NT2/D1 (cell line): ENCODE measurements at places on chromosomes 4 and X.
A peak's percentile ranks its signal among the peaks of the same experiment; 100 is the strongest.

DNA sequence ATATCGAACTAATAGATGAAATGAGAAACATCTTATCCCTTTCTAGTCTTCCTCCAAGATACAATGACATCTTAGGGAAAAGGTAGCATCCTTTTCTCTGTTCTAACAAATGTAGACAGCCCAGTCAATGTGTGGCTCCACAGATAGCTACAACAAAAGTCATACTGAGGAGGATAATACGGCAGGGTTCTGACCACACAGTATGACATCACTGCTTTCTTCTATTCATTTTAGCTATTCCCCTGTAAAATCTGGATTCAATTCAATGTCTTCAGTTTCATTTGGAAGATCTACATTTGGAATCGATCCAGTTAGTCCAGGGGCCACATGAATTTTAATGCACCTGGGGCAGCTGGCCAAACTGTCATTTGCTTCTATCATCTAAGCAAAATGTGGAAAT, 51.4 kb downstream of the ENOX2 start:
- no peak for DNase-seq

DNA sequence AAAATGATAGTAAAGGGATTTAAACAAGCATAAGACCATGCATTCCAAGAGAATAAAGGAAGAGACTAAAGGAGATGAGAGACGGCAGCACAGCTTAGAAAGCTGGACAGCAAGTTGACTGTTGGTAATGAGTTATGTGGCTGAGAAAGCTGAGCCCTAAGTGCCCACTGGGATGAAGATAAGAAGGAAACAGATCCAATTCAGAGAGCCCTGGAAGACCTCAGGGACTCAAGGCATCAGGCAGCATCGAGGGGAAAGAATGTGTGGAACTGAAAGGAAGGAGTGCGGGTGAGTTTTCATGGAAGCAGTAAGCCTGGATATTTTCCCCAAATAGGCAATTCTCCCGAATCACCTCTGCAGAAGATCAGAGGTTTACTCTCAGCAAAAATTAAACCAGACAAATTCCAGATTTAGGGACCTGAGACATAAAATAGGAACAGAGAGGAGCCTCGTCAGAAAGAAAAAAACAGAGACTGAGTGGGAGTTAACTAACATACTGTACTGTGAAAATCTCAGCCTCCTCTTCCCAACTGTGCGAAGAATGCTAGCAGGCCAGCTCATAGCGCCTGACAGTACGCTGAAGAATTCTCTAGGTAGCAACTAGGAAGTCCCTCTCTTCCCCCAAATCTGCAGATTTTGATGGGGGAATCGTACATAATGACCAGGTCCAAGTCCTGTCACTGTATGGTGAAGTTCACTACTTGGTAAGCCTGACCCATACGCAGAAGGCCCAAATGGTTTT, 187.7 kb upstream of the TAPT1 start:
- DNase-seq = no peak

DNA sequence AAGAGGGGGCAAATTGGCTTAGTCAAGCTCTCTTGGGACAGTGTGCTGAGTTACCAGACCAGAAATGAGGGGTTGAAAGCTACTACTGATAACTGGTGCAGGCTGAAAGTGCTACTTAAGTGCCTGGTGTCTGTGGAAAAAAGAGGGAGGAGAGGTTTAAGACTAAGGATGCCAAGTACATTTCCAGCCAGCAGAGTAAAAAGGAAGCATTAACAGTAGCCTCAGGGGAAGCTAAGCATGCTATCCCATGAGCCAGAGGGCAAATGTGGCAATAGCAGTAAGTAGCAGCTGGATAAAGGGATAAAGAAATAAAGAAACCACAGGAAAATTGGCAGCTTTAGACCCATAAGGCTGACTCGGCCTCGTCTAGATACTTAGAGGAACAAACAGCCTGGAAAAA, 196.3 kb upstream of the MAB21L2 start:
- DNase-seq = no peak

- DNase-seq = no peak
Observed at GRCh38 chr4:2958446-2958845, 4.8 kb downstream of the NOP14 start.

DNA sequence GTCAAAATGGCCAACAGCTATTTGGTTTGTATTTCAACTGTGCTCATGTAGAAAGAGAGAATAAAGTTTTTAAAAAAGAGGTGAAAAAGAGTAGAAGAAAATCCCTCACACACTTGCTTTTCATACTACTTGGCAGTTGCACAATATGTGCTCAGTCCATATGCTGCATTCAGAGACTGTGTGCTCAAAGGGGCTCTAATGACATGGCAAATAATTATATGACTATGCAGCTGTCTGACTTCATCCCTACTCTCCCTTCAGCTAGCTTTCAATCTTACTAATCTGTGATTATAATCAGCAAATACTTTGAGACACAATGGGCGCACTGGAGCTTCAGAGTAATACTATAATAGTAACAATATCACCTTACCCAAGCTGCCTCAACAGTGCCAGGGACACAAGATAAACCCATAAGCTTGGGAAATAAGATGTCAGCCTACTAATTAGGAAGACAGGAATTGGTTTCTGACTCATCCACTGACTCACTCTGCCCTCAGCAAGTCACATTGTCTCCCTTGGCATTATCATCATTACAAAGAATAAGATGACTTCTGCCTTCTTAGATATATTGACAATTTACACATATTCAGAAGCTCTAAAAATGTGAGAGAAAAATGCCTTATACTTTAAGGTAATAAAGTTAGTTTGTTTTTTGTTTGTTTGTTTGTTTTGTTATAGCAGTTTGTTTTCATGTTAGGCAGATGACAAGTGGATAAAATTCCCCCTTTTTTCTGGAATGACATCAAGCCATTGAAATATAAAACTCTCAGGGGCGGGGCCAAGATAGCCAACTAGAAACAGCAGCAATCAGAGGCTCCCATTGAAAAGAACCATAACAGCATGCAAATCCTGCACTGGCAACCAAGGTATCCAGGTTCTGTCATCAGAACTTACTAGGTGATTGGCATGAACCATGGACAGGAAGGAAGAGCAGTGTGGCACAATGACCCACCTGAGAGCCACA, 311.6 kb downstream of the FAM133A start:
- DNase-seq = no peak

GRCh38 chr4:56958111-56958517, 19.3 kb downstream of the NOA1 start:
- DNase-seq = no peak

GRCh38 chr4:115090483-115091075, 22.8 kb downstream of the NDST4 start:
- DNase-seq = no peak

DNA sequence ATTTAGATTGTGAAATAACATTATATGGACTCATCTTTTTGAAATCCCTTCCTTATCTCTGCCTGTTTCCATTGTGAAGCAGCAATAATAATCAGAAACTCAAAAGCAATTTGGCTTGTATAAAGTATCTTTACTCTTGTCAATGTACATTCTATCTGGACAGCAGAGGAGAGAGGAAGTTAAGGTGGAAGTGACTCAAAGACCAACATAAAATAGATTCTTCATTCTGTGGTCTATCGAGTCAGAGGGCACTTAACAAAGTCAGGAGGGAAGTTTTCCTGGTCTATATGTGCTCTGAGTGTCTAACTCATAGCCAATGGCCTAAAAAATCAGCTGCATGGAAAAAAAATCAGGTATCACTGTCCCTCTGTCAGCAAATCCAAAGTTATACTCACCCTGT, 155.5 kb downstream of the EMCN start:
- DNase-seq = no peak

GRCh38 chr4:13541176-13541604, 3.1 kb downstream of the NKX3-2 start:
- DNase-seq = no peak

GRCh38 chr4:124948976-124949597, 236.6 kb upstream of the ANKRD50 start:
- no peak for DNase-seq

- DNase-seq = no peak
Observed at GRCh38 chrX:24145303-24146186, 4.0 kb upstream of the ZFX start.

- no peak for DNase-seq
Observed at GRCh38 chrX:30762755-30763154, 109.5 kb downstream of the GK start.

DNA sequence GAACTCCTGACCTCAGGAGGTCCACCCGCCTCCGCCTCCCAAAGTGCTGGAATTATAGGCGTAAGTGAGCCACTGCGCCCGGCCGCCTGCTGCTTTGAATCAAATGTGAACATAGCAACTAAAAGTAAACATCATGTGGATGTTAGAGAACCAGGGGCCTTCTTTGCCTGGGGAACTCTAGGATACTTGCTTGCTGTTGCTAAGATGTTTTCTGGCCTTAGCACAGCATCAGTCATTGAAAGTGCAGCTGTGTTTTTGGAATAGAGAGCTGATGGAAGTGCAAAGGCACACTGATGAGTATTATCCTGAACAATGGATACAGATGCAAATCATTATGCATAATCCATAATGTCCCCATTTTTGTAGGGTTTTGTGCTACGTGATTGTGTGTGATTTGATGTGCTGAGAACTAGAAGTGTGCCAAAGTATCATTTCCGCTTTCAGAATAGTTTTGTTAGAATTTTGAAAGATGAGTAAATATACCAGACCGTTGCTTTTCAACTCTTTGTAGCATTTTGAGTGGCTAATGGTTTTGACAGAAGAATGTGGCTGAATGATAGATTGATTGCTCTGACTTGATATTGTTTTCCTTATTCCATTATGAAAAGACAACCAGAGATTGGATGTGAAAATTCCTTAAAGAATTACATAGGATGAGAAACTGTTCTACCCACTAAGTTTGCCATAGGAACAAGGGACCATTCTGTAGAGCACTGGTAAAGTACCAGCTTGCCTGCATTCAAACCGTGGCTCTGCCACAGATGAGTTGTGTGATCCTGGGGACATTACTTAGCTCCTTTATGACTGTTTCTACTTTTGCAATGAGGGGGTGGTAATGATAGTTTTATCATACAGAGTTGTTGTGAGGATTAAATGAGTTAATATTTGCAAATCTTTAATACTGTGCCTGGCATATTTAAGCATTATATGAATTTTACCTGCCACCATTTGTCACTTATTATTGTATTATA, 74.7 kb downstream of the REPS2 start:
- no peak for DNase-seq

DNA sequence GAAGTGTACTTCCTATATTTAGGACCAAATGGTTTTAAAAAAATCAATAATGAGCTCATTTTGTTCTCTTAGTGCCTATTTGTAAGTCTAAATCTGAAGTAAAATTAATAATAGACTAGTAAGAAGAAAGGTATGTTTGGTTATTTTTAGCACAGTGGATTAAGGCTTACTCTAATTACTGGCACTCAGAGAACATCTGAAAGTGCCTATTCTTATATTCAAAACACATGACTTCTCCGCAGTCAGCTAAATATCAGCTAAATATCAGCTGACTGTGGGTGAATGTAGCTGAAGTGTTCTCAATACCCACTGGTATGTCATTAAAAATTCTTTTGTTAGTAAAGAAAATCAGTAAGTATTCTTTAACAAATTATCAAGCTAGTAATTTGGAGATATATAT, 6.0 kb downstream of the AP1S2 start:
- DNase-seq = no peak

- DNase-seq = no peak
Observed at GRCh38 chr4:166823126-166823525, 411.2 kb downstream of the SPOCK3 start.

DNA sequence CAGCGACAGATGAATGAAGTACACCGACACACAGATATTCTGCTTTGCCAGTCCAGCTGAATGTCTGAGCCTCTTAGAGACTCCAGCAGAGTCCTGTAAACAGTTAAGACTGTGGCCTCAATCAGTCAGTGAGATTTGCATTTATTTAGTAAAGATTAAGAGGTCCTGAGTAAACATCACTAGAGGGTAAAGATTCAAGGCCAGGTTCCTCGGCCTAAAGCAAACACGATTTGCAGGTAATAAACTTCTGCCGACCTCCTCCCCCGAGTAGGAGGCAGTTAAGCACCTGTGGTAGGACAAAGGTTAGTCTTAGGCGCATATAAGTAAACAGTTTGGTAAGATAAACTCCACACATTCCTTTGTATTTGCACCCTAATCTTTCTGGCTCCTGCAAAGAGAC, 99.6 kb downstream of the CFAP47 start:
- peak; percentile 25 for DNase-seq

GRCh38 chr4:24260923-24261564, 323.3 kb downstream of the DHX15 start:
- no peak for DNase-seq

GRCh38 chrX:36214924-36215323, 295.4 kb downstream of the CFAP47 start:
- no peak for DNase-seq

- DNase-seq = no peak
Observed at GRCh38 chr4:134078230-134078914, 123.2 kb downstream of the PABPC4L start.

DNA sequence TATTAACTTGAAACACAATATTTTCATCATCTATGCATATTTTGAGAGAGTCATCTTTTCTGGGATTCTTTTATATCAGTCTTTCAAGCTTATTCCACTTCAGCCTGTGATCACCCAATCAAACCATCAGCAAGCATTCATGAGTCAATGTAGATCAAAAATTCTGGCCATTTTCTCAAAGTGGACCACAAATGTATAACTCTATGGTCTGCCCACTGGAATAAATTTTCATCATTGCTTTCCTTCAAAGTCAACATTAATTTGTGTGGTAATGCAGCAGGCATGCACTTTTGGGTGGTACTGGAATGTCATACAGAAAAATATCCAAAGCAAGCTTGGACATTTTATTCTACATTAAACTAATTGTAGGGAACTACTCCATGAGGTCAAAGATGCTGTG, 1013.0 kb downstream of the STIM2 start:
- no peak for DNase-seq

GRCh38 chrX:110987292-110987691, 108.7 kb upstream of the PAK3 start:
- no peak for DNase-seq

DNA sequence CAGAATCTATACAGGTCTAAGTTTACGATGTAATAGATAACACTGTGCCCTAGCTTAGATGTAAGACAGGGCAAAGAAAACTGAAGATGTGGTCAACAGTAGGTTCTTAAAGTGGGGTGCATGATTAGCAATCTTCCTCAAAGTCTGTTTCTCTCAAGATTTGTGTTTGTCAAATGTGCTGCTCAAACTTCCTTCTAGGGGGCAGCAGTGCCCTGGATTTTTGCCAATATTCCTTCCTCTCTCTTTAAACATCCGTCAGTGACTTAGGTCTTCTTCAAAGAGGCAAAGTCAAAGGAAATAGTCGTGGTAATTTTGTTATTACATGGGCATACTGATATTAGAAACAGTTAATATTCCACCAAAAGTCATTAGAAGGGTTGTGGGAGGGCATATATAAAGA, 4.2 kb upstream of the PDHA2 start:
- DNase-seq = peak; percentile 30

GRCh38 chrX:13235930-13236329, 83.9 kb downstream of the ATXN3L start:
- DNase-seq = no peak

GRCh38 chr4:91243132-91243531, 1060.6 kb upstream of the GRID2 start:
- no peak for DNase-seq

DNA sequence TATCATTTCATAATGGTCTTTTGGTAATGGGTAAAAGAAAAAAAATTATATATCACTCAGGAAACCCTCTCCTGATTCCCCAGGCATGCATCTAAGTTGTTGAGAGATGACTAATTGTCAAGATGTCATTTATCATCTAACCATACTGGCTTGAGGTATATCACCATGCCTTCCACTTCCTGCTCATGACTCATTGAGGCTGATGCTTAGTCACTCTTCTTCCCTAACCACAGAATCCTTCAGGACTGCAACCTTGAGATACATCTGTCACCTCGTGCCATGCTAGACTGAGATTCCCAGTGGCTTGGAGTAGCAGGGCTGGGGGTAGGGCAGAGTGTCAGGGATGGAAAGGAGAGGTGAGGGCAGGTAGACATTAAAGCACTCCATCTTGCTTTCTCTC, 782.5 kb upstream of the INTU start:
- no peak for DNase-seq
